ENCODE measurements at places on chromosomes 5 and 9.

DNA sequence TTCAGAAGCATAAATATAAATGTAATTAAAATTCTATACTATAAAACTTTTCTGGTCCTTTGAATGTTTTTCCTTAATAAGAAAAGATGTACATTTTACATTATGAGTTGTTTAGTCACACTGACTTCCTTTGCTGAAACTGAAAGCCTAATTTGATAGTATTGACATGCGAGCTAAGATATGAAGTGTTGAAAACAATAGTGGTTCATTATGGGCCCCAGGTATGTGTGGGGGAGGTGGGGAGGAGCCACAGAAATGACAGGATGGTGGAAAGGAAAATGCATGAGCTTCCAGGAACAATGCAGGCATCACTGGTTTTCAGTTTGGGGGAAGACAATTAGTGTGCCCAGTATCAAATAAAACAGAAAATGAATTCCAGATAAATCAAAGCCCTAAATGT lies 35.4 kb upstream of the RLN1 start:
- DNase-seq: no peak

DNA sequence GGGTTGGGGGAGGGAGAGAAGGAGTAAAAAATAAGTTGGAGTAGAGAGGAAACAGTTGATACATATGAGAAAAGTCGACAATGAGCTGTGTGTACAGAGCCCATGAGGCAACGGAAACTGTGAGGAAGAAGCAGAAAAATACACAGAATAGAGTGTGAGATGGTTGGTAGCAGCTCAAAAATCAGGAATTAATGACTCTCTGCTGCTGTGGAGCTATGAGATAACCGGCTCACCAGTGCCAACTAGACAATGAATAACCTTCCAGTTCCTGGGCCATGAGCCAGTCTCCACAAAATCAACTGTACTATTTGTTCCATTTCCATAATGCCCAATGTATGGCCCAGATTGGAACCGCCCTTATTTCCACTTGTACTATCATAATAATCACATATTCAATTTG lies 53.1 kb upstream of the NREP start:
- no peak for DNase-seq

DNA sequence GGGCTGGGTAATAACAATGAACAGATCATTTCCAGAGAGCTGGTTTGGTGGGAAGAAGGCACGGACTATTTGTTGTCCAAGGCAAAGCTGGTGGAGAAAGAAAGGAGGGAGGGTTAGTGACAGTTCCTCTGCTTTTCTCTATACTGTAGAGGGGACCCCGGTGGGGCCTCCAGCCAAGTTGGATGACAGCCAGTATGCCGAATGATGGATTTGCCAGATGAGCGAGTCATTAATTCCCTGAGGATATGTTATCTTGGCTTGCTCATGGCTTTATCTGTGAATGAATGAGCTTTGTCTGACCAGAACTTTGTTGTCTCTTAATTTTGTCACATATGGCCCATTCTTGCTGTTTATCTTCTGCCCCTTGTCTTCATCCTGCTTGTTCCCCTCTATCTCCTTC lies 158.6 kb upstream of the GLRA1 start:
- no peak for DNase-seq

DNA sequence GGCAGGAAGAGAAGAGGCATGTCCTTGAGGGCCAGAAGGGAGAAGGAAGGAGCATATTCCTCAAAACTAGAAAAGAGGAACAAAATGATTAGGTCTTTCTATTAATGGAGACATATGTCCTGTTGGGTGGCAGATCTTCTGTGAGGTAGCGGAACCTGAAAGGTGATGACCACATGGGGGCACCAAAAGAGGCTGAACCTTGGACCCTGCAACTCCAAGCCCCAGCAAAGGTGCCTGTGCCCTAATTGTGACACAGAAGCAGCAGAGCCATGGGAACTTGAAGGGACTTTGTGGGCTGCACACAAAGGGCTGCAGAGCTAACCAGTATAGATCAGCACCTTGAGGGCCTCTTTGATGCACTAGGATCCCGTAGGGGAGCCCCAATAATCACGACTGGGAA lies 158.0 kb downstream of the BAAT start:
- DNase-seq: no peak

DNA sequence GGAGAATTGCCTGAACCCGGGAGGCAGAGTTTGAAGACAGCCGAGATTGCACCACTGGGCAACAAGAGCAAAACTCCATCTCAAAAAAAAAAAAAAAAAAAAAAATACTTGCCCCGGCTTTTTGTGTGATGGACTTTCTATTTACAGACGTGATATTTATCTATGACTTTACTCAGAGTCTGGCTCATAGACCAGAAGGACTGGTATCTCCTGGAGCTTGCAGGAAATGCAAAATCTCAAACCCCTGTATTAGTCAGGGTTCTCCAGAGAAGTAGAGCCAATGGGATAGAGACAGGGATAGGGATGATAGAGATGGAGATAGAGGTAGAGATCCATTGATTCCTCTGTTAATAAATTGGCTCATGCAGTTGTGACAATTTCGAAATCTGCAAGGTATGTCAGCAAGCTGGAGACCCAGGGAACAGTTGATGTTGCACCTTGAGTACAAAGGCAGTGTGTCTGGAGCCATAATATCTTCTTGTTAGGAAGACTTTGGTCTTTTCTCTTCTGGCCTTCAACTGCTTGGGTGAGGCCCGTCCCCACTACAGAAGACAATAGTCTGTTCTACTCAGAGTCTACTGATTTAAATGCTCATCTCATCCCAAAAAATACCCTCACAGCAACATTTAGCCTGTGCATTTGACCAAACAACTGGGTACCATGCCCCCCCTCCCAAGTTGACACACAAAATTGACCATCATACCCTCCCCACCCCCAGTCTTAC lies 195.4 kb upstream of the MSX2 start:
- no peak for DNase-seq

- DNase-seq: no peak
Measured at GRCh38 chr9:134742822-134743535, 101.4 kb downstream of the COL5A1 start.

DNA sequence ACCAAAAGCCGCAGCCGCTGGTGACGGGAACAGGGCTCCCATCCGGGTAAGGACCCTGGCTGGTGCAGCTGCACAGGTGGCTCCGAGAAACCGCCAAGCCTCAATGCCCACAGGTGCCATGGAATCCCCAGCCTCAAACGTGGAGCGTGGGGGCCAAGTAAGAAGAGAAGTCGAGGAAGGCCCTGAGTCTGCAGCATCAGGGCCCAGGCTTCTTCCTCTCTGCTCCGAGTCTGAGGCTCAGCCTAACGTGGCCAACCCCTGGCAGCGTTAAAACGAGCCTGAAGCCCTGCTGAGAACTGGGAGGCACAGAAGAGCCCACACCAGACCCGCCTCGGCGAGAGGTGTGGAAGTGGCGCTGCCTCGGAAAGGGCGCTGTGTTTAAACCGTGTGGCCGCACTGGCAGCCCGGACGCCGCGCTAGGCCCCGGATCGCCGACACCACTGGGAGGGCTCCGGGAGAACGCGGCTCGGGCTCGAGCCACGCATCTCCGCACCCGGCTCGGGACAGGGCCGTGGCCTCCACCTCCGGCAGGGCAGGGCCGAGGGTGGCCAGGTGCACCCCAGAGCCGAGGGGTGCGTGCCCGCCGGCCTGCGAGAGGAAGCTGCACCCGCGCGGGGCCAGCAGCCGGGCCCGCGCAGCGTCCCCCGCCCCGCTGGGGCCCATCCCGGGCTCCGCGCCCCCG lies 730 bp downstream of the ZMYND19 start:
- no peak for DNase-seq

DNA sequence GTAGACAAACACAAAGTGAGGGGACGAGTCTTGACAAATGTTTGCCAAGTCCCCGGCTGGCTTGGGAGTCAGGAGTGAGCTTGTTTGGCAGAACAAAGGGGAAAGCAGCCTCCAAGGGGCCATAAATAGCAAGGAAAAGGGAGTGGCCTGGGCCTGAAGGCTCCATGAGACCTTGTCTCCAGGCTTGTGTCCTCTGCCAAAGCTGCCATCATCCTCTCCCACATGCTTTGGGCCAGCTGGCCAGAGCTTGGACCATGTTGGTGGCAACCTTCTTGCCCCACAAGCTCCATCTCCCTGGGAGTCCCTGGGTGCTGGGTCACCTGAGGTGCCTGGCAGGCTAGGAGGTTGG lies 13.3 kb upstream of the PITX1 start:
- DNase-seq: no peak

DNA sequence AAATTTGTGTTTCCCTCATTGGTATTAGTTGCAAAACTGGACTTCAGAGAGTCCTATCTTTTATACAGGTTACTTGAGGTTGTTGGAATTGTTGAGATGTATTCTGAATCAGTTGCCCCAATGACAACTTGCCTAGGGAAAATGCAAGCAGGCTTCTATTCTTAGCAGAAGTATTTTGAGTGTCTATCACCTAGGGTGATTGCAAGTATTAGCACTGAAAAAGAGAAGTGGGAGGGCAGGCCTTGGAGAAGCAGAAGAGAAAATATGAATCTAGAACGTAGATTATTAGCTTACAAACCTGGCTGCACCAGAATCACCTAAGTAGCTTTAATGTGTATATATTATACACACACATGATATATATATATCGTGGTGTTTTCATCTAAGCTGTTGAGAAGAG lies 43.2 kb downstream of the ADAMTS12 start:
- DNase-seq: no peak

- no peak for DNase-seq
Measured at GRCh38 chr9:92576175-92576574, 40.4 kb upstream of the ECM2 start.

DNA sequence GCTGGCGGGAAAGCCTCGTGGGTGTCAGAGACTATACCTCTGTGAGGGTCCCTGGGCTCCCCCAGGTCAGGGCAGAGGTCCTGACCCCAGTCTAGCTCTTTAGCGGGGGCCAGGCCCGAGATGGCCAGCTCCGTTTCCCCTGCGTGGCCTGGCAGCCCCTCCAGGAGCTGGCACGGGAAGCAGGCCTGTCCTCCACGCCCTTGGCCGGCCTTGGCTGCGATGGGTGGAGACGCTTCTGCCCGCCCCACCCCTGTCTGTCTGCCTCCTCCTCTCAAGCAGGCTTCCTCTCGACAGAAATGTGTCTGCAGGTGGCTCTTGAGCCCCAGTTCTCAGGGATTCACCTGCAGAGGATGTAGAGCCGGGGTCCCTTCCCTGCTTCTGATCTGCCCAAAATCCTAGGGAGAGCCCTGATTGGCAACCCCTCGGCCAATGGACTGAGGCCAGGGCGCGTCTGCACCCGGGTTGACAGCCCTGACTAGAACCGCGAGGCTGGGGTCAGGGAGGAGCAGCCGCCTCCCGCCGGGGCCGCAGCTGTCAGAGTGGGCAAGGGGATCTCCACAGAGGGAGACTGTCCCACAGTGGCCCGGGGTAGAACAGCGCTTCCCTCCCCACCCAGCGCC lies 2.6 kb upstream of the GRIN1 start:
- no peak for DNase-seq

GRCh38 chr9:86242071-86242470 lies 17.4 kb downstream of the C9orf153 start:
- no peak for DNase-seq

DNA sequence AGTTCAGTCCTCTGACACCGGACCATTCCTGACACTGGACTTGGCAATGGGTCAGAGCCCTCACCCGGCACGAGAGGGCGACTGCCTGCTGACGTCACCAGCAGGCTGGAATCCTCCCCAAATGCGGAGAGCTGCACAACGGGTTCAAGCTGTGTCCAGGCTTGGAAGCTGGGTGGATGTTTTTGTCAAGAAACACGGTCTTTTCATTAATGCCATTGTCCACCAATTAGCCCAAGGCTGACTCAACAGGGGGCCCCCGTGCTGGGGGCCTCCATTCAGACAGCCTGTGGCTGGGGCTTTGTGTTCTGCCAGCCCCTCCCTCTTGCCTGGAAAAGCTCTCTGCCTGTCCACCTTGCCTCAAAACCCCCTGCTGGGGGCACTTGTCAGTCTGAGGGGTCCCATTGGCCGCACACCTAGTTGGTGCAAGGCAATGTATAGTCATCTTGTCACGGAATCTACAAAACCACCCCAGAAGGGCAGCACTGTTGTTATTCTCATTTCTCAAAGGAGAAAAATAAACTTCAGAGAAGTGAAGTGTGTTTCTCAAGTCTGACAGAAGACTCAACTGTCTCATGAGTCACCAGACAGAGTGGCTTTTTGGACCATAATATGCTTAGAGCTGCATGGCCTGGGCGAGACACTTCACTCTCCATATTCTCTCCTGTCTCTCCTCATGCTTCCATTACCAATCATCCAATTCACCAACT lies 24.6 kb downstream of the NDUFA8 start:
- no peak for DNase-seq

DNA sequence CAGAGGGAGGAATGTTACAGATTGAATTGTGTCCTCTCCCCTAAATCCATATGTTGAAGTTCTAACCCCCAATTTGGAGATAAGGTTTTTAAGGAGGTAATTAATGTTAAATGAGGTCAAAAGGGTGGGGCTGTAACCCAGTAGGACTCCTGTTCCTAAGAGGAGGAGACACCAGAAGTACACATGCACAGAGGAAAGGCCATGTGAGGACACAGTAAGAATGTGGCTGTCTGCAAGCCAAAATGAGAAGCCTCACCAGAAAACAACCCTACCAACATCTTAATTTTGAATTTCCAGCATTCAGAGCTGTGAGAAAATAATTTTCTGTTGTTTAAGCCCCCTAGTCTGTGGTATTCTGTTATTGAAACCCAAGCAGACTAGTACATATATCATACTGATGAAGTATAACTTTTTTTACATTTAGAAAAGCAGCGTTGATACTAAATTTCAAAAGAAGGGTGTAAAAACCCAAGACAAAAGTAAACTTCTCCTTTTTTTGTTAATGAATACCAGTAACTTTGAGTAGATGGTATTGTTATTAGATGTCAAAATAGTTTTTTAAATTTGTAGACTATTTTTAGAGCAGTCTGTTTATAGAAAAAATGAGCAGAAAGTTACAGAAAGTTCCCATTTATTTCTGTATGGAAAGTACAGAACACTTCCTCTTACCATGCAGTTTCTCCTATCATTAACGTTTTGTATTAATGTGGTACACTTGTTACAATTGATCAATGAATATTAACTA lies 25.1 kb downstream of the RNF180 start:
- no peak for DNase-seq

DNA sequence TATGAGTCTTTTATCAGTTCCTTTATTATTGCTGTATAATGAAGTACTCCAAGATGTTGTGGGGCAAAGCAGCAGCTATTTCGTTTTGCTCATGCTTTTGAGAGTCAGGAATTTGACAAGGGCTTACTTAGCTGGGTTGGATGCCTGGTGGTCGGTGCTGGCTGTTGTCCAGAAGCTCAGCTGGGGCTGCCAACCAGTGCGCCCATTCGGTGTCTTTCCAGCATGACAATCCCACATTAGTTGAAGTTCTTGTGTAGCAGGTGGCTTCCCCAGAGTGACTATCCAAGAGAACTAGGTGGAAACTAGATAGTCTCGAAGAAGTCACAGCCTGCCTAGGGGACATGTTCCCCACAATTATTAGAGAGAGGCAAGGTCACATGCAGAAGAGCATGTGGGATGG lies 3.4 kb upstream of the FLT4 start:
- DNase-seq: no peak
